ENCODE measurements at places on chromosomes 6 and 20.

GRCh38 chr20:23138682-23139081 is 52.6 kb upstream of the CD93 start:
- H3K27me3 ChIP-seq: no peaks in the 10 kb centered on the region
- H3K4me3 ChIP-seq: no peak overlapping the region
- no peak for DNase-seq
- peaks cover 8% of the 10 kb centered on the region for H3K4me1 ChIP-seq
- H3K36me3 ChIP-seq: no peaks in the 10 kb centered on the region
- H3K27ac ChIP-seq: no peak overlapping the region

GRCh38 chr6:30100585-30101443 is 12.1 kb downstream of the TRIM31 start:
- H3K36me3 ChIP-seq: no peaks in the 10 kb centered on the region
- H3K27me3 ChIP-seq: peaks cover 54% of the 10 kb centered on the region
- no peak for DNase-seq

DNA sequence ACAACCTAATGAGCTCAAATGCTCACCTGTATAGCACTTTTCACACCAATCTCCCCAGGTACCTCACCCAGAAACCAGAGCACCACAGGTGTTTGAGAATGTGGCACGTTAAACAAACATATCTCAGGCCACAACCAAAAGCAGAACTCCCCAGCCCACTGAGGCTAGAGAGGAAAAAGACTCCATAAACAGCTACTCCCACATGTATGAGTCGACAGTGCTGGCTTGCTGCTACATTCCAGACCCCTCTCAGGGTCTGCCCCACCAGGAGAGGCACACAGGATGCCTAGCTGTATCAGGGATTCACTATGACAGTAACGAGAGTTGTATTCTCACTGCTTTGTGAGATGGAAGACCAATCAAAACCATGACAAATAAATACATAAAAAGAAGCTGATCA is 242.6 kb upstream of the ARID1B start:
- peaks cover 35% of the 10 kb centered on the region for H3K27me3 ChIP-seq
- no peak overlapping the region for H3K4me3 ChIP-seq
- no peak overlapping the region for H3K27ac ChIP-seq
- H3K4me1 ChIP-seq: no peaks in the 10 kb centered on the region
- H3K36me3 ChIP-seq: no peaks in the 10 kb centered on the region

DNA sequence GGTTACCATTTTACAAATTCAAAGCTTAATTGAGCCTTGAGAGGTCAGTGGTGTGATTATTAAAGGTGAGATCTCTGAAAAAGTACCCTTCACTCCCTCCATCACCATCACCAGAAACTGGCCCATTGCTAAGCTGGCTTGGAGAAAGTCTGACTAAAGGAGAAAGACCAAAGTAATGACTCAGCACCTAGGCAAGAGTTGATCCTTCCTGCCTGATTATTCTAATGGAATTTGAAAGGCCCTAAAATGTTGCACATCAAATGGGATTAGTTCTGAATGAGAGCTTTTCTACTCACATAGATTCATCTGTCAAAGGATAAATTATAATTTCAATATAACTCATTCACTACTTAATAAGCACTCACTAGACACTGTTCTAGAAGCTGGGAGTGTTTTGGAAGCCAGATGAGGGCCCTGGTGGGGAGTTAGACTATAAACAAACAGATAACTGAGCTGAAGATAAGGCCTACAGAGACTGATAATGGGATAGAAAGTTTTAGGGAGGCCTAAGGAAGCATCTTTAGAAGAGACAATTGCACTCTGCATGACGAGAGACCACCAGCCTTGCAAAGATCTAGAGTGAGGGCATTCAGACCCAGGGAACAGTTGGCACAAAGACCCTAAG is 366.7 kb downstream of the SYNE1 start:
- H3K27ac ChIP-seq: no peak overlapping the region
- no peaks in the 10 kb centered on the region for H3K27me3 ChIP-seq
- no peaks in the 10 kb centered on the region for H3K4me1 ChIP-seq
- H3K36me3 ChIP-seq: peaks cover 46% of the 10 kb centered on the region
- no peak for DNase-seq
- H3K4me3 ChIP-seq: no peak overlapping the region

- H3K4me3 ChIP-seq: no peak overlapping the region
- no peak overlapping the region for H3K27ac ChIP-seq
- DNase-seq: no peak
- peaks cover 5% of the 10 kb centered on the region for H3K4me1 ChIP-seq
- no peaks in the 10 kb centered on the region for H3K36me3 ChIP-seq
- peaks cover 10% of the 10 kb centered on the region for H3K27me3 ChIP-seq
Measured at GRCh38 chr20:52346797-52347196, 155.2 kb upstream of the ZFP64 start.

GRCh38 chr6:134317471-134318131 is at the start of gene SGK1:
SGK1 (minus strand) TSS chr6:134318112; CDS start chr6:134317460, 652 bp downstream.
- peaks cover 12% of the 10 kb centered on the region for H3K4me1 ChIP-seq
- H3K27me3 ChIP-seq: peaks cover 47% of the 10 kb centered on the region
- H3K27ac ChIP-seq: no peak within 1 kb of the TSS
- no peaks in the 10 kb centered on the region for H3K36me3 ChIP-seq

- peaks cover 8% of the 10 kb centered on the region for H3K36me3 ChIP-seq
- peak overlapping the region; percentile 9 for H3K27ac ChIP-seq
- peaks cover 45% of the 10 kb centered on the region for H3K4me1 ChIP-seq
- no peaks in the 10 kb centered on the region for H3K27me3 ChIP-seq
- no peak overlapping the region for H3K4me3 ChIP-seq
- no peak for DNase-seq
Measured at GRCh38 chr6:105292689-105293339, 110.1 kb downstream of the PREP start.

GRCh38 chr20:50911716-50912115 is 19.5 kb downstream of the ADNP start:
- peaks cover 19% of the 10 kb centered on the region for H3K36me3 ChIP-seq
- peak overlapping the region; percentile 44 for H3K27ac ChIP-seq
- H3K4me3 ChIP-seq: no peak overlapping the region
- no peaks in the 10 kb centered on the region for H3K27me3 ChIP-seq

GRCh38 chr6:170265655-170266054 is 25.2 kb downstream of the DLL1 start:
- H3K36me3 ChIP-seq: no peaks in the 10 kb centered on the region
- no peak overlapping the region for H3K4me3 ChIP-seq
- no peak overlapping the region for H3K27ac ChIP-seq
- H3K4me1 ChIP-seq: no peaks in the 10 kb centered on the region
- H3K27me3 ChIP-seq: peaks cover 49% of the 10 kb centered on the region

Measured in central memory CD8-positive, alpha-beta T cell (primary cell).